ENCODE measurements at places on chromosomes 2 and 18.
A peak's percentile ranks its signal among the peaks of the same experiment; 100 is the strongest.

DNA sequence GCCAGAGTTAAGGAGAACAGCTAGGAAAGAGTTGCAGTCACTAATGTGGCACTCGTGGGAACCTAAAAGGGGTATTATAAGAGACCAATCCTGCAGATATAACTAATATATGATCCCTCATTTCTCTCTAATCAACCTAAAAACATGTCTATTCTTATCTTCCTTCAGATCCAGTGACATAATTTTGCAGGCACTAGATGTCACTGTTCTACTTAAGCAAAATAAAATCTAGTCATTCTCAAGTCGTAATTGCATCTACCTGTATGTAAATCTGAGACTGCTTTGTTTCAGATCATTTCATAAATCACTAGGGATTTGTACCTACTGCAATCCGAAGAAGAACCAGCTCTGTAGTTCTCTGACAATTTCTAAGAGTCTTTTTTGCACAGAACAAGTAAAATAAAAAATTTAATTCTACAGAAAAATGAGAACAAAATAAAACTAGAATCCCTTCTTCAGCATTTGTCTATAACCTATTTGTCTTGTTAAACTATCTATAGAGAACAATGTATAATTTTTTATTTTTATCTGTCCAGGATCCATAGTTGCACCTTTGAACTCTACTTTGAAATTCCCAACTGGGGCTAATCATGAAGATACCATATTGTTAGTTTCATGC lies 56.5 kb upstream of the ERBB4 start:
- no peak for DNase-seq

DNA sequence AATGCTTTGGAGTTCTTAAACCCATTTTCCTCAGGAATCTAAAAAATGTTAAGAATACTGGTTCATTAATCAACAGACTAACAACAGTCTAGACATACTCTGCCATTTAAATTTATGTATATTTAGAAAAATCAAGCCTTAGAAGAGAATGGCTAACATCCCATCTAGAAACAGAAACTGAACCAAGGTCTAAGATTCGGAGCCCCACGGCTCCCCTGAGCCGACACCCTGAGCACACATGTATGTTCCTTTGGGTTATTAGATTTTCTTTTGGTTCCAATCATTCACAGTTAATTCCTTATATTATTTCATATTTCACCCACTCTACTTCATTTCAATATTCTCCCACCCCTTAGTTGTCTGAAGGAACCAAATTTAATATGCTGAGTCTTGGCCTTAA lies 94.8 kb upstream of the HNRNPA3 start:
- no peak for DNase-seq

- no peak for DNase-seq
These were observed 501.1 kb upstream of the TNP1 start for GRCh38 chr2:217360781-217361482.

DNA sequence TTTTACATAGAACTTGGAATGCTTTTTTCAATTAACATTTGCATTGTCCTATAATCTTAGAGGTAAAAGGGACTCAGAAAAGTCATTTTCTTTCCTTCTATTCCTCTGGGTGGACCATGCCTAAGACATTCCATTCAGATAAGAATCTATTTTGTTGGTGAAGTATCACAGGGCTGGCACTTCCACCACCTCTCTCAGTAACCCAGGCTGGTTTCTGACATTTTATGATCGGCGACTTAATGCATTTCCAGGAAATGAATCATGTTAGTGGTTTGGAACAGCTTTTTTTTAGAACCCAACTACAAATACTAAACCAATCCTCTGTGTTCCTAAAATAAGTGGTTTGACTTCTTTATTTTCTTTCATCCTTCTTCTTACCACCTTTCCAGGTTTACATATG lies 27.0 kb downstream of the GAD1 start:
- DNase-seq = no peak

DNA sequence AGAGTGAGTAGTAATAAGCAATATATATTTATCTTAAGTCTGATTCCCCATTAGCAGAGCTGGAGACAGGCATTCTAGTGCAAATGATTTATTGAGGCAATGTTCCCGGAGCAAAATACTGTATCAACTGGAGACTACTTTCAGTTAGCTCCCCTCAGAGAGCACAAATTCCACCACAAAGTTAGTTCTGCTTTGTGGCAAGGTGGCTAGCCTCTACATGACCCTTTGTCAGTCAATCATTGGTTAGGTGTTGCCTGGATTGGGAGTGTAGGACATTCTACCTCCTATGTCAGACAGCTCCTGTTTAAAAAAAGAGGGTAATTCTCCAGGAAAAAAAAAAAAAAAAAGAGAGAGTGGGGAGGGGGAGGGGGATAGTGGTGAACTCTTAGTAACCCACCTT lies 402.2 kb downstream of the NR4A2 start:
- no peak for DNase-seq

DNA sequence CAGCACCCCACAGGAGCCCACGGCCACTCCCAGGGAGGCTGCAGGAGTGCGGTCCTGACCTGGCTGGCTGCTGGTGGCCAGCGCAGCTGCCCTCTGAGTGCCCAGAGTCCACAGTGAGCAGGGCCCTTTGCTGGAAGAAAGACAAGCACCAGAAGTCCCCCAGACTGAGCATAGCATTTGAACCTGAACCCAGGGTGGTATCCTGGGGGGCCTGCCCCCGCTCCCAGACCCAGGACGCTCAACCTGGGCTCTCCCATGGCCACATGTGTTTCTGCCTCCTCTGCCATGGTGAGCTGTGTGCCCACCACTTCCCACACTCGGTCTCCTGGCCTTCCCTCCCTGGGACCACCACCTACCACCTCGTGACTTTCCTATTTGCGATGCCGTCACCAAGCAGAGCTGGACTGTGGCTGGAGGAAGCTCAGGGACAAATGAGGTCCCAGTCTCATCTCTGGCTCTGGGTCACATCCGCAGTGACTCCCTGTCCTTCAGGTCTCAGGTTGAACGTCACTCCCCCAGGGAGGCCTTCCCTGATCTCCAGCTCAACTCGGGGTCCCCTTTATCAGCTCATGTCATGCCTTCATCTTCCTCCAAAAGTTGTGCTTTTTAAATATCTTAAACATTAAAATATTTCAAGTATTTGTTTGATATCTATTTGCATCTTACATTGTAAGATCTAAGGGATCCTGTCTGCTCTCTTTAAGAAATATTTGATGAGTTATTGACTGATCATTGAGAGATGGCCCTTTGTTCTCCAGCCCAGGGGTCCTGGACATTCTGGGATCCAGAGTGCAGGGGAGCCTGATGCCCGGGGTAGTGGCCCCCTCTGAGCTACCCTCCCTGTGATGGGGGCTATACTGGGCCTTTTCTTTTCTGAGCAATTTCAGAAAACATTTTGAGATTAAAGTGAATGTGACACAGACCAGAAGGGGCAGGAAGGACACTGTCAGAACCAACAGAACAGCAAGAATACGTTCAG lies 16.4 kb upstream of the GPR55 start:
- no peak for DNase-seq

DNA sequence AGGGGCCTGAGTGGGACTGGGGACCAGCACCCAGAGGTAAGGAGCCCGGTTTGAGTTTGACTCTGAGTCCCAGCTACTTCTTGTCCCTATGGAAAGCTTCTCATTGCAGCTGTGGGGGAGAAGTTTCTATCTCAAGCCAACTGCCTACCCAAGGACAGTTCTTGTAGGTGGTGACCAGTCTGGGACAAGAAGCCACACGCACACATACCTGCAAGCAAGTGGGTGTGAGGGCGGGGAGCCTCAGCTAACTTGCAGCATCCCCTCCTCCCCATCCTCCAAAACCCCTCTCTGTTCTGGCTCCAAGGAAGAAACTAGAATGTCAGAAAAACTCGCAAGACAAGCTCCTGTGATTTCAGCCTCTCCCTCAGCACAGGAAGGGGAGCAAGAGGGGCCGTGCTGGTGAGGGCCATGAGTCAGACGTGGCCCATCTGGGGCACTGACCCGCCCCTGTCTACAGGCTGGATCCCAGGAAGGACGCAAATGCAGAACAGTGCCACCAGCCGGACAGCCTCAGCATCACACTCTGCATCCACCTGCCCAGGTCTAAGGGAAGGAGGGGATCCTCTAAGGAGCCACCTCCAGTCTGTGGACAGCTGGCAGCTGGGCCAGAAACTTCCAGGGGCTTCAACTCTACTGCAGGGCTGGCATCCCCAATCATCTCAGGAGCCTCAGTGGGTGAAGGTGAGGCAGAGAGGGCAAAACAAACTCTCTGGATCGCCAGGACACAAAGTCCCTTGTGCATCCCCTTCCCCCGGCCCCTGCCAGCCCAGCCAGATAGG lies 103.4 kb downstream of the TNS1 start:
- no peak for DNase-seq

- DNase-seq = no peak
These were observed 158.1 kb downstream of the METTL4 start for GRCh38 chr18:2412996-2413751.

DNA sequence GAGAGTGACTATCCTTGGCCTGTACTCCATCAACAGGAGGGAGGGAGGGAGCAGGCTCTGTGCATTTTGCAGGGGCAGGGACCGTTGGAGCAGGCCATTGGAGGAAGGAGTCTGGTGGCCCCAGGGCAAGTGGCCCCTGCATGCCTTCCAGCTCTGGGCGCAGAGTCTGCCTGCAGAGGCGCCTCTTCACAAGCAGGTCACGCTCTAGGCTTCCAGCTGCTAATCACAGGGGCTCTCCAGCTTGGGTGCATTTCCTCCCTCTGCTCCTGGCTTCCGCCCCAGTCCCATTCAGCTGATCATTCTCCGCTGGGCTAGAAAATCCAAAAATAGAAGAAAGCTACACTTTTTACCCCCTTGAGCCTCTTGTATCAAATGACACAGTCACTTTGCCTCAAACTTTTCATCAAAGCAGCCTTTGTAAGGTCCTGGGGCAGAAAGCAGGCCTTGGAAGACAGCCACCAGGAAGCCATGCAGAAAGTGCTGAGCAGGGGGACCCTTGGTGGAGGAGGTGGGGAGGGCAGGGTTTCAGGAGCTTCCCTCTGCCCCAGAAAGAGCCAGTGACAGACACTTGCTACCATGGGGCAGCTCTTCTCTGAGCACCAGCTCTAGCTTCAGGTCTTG lies 11.3 kb downstream of the TMEM247 start:
- DNase-seq = no peak

GRCh38 chr2:121191191-121192170 lies 93.5 kb downstream of the TFCP2L1 start:
- DNase-seq = no peak

DNA sequence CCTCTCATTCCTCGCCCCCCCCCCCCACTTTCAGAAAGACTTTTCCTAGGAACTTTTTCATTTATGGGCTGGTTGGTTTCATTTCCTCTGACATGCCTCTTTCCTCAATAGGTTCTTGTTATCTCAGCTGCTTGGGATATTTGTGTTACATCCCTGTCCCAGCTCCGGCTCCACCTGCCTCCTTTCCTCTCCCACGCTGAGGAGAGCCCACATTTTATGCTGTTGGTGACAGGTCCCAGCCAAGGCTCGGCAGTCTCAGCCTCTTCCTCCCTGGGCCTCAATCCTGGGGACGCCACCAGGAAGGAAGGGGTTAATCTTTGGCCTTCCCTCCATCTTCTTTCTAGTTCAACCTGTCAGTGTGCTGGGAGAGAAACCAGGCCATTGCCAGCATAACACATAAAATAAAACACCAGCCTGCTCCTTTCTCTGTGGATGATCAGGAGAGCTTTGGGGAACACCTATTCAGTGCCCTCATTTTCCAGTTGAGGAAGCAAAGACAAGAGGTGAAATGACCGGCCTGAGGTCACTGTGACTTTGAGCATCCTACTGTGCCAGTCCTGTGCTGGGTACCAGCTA lies 216.9 kb upstream of the TNP1 start:
- DNase-seq = no peak

DNA sequence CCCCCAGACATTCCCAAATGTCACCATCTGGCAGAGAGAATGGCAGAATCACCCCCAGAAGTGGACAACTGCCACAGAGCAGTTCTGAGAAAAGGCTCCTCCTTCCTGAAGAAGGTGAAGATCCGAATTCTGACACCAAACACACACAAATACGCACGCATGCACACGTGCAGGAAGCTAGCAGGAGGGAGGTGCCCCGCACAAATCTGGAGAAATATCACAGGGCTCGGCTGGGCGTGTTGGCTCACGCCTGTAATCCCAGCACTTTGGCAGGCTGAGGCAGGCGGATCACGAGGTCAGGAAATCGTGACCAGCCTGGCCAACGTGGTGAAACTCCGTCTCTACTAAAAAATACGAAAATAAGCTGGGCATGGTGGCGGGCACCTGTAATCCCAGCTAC lies 38.5 kb upstream of the ATG16L1 start:
- DNase-seq = no peak

- no peak for DNase-seq
These were observed 44.9 kb downstream of the RBBP8 start for GRCh38 chr18:22977847-22978701.

- DNase-seq = no peak
These were observed 70.3 kb upstream of the COL5A2 start for GRCh38 chr2:189249901-189250300.

GRCh38 chr2:219441451-219442255 lies 7.0 kb downstream of the SPEG start:
- peak; percentile 51 for DNase-seq

DNA sequence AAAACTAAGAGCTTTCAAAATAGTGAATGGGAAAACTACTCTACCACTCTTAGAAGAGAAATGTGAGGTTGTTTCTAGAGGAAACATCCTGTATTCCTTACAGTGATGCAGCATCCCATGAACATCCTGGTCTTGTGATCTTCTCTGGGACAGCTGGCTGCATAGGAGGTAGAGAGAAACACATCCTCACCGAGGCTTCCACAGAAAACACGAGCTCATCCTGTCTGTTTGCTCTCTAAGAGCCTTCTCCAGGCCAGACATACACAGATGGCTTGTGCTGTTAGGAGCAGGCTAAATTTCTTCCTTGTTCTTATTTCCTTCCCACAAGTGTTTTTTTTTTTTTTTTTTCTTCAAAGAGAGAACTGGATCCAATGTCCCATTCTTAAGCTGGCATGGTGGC lies 14.7 kb upstream of the FZD7 start:
- no peak for DNase-seq

GRCh38 chr2:229815858-229816257 lies 101.5 kb upstream of the DNER start:
- DNase-seq = no peak

- DNase-seq = no peak
These were observed 83.7 kb downstream of the XIRP2 start for GRCh38 chr2:166972002-166972401.

GRCh38 chr2:69559442-69560146 lies 83.9 kb downstream of the AAK1 start:
- no peak for DNase-seq

GRCh38 chr18:27540111-27540510 lies 355.0 kb upstream of the CHST9 start:
- DNase-seq = no peak

GRCh38 chr2:164617466-164617865 lies 3.8 kb downstream of the GRB14 start:
- DNase-seq = no peak

GRCh38 chr2:60515721-60516226 lies 37.7 kb downstream of the BCL11A start:
- DNase-seq = no peak

DNA sequence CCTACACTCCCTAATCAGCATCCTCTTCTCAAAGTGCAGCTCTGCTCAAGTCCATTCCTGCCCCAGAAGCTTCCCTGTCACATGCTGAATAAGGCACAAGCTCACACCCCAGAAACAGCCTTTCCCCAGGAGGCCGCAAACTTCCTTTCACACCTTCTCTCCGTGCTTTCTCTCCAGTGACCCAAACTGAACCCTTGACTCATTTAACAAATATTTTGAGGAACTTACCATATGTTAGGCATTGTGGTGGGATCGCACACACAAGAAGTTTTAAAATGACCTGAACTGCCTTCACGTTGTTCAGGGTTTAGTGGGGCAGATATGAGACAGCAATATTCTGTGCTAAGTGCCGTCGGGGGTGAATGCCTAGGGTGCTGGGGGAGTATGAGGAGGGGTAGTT lies 161.3 kb downstream of the INSIG2 start:
- DNase-seq = no peak
